IgD-negative memory B cell (primary cell): ENCODE measurements at places on chromosomes 7 and 10. TPM values are rescaled to one million over a fixed set of nuclear protein-coding genes. Genes with fewer than 3 reads are reported as not detected.

MRLN gene
- polyA plus RNA-seq = not detected

FAM25C gene
- polyA plus RNA-seq = not detected

CDK13 gene
- polyA plus RNA-seq = 64.6 TPM

NPY4R gene
- not detected for polyA plus RNA-seq

CPEB3 gene
- polyA plus RNA-seq = 2.5 TPM

CLCN1 gene
- polyA plus RNA-seq = not detected

ANKRD61 gene
- polyA plus RNA-seq = 0.24 TPM

OR9A2 gene
- polyA plus RNA-seq = not detected

PLEKHS1 gene
- not detected for polyA plus RNA-seq
